NB4 (cell line): ENCODE measurements at places on chromosomes 2 and 18.

GRCh38 chr2:30649278-30649677 lies 158.0 kb downstream of the CAPN13 start:
- no peak for DNase-seq

DNA sequence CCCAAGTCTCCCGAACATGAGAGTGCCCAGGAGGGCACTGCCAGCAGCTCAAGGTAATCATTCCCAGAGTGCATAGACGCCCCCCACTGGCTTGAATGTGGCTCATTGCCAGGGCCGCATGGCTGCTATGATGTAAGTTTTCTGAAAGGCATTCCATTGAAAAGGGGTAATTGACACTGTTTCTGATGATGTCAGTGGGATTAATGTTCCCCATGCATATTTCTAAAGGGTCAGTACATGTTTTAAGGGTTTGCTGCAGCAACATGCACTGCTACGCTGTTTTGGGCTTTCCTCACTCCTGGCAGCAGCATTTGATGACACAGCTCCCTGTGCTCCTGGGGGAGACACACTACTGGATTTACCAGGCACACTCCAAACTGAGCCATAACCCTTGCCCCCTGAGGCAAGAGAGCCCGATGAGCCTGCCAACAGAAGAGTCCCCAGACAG lies 36.7 kb downstream of the KIAA2012 start:
- DNase-seq: peak; percentile 16

DNA sequence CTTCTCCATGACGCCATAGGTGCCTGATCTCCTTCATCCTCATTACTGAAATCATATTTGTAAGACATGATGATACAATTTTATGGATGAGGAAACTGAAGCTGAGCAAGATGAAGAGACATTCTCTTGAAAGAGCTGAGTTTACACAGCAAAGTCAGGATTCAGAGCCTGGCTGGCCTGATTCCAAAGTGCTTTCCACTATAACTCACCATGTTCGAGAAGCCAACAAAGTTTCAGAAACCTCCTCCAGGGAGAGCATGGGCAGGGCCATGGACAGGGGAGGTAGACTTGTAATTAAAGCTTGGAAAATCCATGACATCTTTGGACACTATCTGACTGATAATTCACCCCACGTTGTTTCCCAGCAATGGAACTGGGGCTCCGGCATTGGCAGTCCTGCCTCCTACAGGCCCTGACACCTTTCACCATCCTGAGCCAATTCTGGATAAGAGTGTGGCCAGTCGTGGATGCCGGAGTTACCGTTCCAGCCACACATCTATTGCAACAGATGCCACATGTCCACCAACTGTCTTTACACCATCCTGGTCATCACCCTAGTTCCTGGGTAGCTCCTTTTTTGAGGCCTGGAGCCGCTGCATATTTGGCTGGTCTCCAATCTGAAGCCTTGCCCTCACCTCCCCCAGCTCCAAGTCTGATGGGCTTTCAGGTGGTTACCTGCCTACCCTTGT lies 85.0 kb upstream of the PPP1CB start:
- DNase-seq: no peak

- no peak for DNase-seq
Observed at GRCh38 chr18:23623040-23623439, 36.7 kb upstream of the NPC1 start.

DNA sequence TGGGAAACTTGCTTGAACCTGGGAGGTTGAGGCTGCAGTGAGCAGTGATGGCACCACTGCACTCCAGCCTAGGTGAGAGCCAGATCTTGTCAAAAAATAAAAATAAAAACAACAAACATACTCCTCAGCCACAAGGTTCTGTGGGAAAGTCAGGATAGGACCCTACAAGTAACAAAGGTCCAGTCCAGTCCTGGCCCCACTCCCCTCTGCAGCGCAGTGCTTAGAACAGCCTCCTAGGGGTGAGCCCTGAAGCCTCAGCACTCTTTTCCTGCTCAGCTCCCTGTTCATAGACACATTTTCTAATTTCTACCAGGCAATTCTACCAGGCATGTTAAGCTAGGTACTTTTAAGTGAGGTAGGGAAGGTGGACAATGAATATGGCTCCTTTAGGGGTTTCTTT lies 22.2 kb upstream of the SDC1 start:
- DNase-seq: no peak

DNA sequence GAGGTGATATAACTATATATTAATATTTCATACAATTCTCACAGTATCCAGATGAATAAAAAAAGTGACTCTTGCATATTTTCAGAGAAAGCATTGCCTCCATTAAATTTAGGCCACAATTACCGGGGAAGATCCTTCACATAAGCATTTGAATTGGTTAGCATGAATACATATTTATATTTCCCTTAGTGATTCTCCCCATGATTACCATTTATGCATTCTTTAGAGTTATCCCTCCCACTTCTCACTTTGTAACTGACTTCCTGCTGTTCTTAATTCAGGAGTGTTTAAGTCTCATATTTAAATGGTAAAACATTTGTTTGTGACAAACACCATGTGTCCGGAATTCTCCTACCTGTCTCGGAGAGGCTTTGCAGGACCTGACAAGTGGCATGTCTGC lies 523.4 kb downstream of the CCDC85A start:
- DNase-seq: no peak

DNA sequence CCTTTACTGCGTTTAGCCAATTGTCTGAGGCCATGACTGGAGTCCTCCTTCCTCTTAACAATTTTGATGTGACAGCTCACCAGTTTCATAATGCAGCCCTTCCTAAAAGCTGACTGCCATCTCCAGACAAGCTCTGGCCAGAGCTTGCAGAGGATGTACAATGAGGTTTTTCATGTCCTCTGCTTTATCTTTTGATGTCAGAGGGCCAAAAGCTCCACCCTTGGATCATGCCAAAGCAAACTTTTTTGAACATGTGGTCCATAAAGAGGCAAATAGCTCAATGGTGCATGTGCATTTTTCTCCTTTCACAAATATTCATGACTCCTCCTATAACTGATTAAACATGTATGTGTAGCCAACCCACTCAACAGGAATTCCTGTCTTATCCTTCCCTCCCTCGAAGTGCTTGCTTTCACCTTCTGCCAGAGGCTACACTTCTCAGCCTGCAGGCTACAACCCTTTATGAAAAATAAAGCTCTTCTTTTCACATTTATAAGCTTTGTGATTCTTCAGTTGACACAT lies 266.2 kb downstream of the FBXO15 start:
- DNase-seq: no peak

DNA sequence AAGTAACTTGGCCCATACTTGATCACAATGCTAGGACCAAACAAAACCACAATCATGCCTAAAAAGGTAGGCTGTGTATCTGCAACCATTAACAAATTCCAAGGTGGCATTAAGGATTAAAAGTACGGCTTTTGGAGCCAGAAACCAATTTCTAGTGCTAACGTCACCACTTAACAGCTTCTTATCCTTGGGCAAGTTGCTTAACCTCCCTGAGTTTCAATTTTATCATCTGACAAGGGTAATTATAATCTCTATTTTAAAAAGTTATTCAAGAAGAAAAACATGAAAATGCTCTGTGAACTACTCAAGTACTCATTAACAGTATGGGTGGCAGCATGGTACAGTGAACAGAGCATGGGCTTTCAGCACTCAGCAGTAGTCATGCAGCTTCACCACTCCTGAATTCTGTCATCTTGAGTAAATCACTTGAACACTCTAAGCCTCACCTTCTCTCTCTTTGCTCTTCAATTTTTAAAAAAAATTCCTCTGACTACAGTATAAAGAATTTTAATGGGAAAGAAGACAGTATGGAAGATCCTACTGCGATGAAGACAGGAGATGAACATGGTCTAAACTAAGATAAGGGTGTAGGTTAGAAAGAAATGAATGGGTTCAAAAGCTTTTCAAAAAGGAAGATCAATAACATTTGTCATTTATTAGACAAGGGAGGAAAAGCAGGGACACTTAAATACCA lies 69.2 kb downstream of the SS18 start:
- no peak for DNase-seq

- DNase-seq: peak; percentile 37
Observed at GRCh38 chr2:68594041-68594440, 49.3 kb upstream of the PROKR1 start.

DNA sequence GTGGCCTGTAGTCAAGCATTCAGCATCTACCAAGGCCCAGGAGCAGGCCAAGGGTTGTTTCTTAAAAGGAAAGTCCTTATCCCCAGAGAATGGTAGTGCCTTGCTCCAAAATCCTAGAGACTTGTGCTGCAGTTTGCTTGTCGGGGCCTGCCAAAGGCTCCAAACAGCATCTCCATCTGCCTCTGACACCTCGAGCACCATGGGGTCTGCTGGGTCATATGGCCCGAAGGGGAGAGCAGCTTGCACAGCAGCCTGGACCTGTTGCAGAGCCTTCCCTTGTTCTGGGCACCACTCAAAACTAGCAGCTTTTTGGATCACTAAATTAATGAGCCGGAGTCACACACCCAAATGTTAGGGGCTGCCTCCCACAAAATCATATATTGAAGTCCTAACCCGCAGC lies 35.7 kb downstream of the GNAL start:
- no peak for DNase-seq

- no peak for DNase-seq
Observed at GRCh38 chr2:54081574-54081973, 33.8 kb upstream of the ACYP2 start.

GRCh38 chr18:6661692-6662415 lies 67.7 kb upstream of the ARHGAP28 start:
- DNase-seq: no peak

- DNase-seq: no peak
Observed at GRCh38 chr2:133431289-133431688, 137.0 kb downstream of the NCKAP5 start.

- peak; percentile 80 for DNase-seq
Observed at GRCh38 chr2:84832772-84833461, 48.0 kb downstream of the TRABD2A start.

DNA sequence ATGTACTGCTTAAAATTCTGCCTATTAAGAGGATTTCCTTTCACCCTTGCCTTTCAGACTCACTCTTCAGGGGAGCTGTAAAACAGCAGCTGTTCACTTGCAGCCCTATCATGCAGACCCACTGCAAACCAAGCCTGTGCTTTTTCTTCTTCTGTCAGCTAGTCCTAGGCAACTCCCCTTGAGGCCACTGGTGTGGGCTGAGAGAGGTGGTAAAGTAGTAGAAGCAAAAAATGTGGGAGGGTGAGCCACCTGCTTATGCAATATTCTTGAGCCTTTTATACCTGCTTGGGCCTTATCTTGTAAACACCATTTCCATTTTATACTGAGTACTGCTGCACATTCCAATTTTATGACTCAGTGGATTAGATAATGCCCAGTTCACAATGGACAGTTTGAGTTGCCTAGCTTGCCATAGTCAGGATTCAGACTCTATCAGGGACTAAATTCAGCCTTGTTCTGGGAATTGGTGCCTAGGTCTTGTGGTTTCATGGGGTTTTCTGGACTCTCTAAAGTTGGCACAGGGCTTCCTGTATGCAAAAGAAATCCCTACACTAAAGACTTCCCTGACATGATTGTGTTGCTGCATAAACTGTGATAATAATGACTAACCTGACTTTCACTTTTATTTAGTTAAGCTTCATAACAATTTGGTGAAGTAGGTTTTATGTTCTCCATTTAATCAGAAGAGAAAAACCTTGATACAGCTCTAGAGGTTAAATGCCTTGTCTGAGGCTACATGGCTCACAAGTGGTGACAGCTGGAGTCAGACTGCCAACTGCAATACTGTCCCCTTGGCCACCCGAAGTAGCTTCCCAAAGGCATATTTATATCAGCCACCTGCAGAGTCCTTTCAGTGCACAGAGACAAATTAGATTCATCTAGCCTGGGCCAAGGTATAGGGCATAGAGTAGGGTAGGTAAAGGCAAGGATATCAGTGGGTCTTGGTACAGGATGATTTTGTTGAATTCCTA lies 47.4 kb upstream of the KDM3A start:
- DNase-seq: no peak

- peak; percentile 92 for DNase-seq
Observed at GRCh38 chr2:8546612-8547283, 135.1 kb upstream of the ID2 start.

DNA sequence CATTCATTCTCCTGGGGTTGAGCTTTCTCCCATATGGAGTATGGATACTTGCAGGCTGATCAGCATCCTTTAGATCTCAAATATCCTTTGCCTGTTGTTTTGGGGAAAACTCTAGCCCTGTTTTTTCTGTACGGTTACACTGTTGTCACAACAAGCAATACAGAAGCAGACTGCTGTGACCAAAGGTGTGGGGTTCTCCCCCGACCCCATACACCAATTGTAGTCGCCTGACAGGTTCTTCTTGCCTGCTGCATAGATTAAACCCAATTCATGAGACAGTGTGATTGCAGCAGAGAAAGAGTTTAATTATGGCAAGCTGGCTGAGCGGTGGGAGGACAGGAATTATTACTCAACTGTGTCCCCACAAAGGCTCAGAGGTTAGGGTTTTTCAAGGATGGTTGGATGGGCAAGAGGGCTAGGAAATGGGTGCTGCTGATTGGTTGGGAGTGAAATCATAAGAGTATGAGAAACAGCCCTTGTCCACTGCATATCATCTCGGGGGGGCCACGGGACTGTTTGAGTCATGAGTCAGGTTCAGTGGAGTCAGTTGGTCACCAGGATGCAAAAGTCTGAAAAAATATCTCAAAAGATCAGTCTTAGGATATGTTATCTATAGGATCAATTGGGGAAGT lies 40.6 kb downstream of the ITGB1BP1 start:
- DNase-seq: no peak

DNA sequence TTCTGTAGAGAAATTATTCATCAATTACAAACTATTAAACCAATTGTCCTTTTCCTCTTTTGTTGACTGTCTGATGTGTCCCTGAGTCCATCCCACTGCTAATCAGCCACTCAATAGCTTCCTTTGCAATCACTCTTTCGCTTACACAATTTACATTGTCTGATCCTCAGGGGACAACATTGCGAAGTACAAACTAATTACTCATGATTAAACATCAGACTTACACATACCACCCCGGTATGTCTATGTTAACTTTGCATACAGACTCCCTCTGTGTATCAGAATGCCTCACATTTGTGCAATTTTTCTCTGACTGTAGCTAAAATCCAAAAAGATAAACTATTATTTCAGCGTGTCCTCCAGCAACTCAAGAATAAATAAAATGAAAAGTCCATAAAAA lies 264.4 kb upstream of the REV1 start:
- DNase-seq: peak; percentile 78

- no peak for DNase-seq
Observed at GRCh38 chr2:176812246-176812775, 400.3 kb upstream of the HNRNPA3 start.

- peak; percentile 45 for DNase-seq
Observed at GRCh38 chr18:2223849-2224248, 347.5 kb downstream of the METTL4 start.

GRCh38 chr2:188600536-188601210 lies 309.0 kb downstream of the GULP1 start:
- DNase-seq: no peak

DNA sequence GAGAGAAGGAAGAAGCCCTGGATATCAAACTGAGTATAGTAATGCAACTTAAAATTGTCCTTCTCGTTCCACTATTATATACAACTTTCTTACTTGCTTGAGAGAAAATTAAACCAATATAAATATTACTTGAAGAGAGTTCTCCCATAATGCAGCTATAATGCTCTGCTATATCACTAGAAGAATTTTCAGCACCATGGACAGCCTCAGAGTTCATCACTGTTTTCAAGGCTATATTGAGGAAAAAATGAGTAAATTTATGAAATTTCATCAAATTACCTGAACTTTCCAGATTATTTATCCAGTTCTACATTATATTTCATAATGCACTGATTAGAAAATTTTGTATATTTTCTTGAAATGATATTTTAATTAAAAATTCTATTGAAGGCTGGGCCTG lies 1053.5 kb upstream of the FAM98A start:
- peak; percentile 33 for DNase-seq
